ENCODE measurements at places on chromosomes 12 and 14.

GRCh38 chr14:21106176-21106497, 5.3 kb downstream of the TMEM253 start:
- no peak for DNase-seq

- DNase-seq = no peak
Observed at GRCh38 chr12:111589601-111590000, 9.5 kb downstream of the ATXN2 start.

GRCh38 chr14:51776102-51776894, 84.1 kb upstream of the GNG2 start:
- peak; percentile 37 for DNase-seq

- DNase-seq = no peak
Observed at GRCh38 chr12:77488041-77488620, 342.6 kb upstream of the NAV3 start.

GRCh38 chr12:74339211-74339610, 198.4 kb upstream of the ATXN7L3B start:
- no peak for DNase-seq

All from activated naive CD4-positive, alpha-beta T cell treated with anti-CD3 and anti-CD28 coated beads, Interleukin-2, amount 50 U/mL, for 72 hours (primary cell).